Stimulated activated CD8-positive, alpha-beta memory T cell treated with anti-CD3 and anti-CD28 coated beads, Interleukin-2, amount 100 ng/mL, for 48 hours (primary cell): ENCODE measurements at places on chromosomes 3 and 15.

DNA sequence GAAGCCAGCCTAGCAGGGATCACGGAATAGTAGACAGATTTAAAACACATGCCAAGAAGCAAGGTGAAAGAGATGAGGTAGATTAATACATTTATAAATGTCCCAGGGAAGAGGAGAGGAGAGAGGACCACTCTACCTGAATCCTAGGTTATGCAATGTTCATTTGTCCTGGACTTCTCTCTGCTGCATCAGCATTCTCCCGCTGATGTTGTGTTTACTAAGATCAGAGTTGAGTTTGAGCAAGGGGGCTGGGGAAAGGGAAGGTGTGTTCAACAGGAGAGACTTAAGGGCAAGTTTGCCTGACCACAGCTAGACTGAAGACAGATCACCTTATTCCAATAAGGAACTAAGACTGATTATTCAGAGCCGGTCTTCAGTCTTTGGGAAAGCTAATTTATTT, 1.1 kb upstream of the KPNA1 start:
- no peak for DNase-seq

DNA sequence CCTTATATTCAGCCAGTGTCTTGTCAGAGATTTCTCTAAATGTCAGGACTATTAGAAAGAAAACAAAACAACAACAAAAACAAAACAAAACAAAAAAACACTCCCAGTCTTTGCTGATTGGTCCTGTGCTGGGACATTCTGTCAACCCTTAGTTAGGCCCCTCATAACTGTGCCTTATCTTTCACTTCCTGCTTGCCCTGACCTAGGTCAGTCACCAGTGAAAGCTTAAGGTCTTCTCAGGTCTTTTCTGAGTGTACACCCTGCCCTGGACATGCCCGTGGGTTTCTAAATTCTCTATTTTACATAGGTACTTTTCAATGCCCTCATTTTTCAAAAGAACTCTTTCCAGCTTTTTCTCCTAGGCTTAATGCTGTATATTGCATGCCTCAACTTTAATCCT, 454.1 kb downstream of the GRM7 start:
- DNase-seq = no peak

- no peak for DNase-seq
Observed at GRCh38 chr15:73755946-73756345, 2.8 kb upstream of the INSYN1 start.

DNA sequence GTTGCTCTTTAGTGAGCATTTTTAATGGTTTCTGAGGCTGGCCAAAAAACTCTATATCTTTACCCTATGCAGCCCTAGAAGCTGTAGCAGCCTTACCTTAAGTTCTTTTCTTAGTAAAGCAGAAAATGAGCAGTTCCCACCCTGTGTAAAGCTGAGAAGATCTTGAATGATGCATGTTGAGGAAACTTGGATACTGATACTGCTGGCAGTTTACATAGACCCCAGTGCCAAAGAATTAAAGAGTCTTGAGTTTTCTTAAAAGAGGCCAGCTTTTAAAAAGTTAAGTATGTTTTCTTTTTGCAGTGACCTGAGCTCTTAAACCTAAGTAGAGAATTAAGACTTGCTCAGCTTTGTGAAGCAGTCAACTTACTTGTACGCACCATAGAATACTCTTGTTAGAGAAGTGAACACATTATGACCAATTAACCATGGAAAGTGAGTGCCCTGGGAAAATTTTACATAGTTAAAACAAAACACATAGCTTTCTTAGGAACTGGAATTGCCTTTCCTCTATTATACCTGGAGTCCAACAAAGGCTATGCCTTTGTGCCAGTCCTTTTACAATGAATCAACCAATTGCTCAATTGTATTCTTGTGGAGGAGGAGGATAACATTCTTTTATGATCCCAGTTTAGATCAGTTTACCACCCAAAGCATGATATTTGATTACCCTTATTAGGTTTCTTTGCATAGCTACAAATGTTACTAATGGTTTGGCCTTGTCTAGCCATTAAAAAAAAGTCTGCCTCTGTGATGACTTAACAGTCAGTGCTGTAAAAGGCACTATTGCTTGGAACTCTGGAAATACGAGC, 28.4 kb downstream of the PLS1 start:
- DNase-seq = no peak
